ENCODE measurements at places on chromosomes 12 and 14. TPM values are rescaled to one million over a fixed set of nuclear protein-coding genes. Genes with fewer than 3 reads are reported as not detected.

Gene DEPDC4
- polyA plus RNA-seq, result 7.2 TPM

Gene TAS2R50
- polyA plus RNA-seq, result 0.18 TPM

Gene ETNK1
- 92.4 TPM for polyA plus RNA-seq

- DNase-seq, result no peak
These were observed 223.2 kb downstream of the FSCB start for GRCh38 chr14:44283836-44284235.

DNA sequence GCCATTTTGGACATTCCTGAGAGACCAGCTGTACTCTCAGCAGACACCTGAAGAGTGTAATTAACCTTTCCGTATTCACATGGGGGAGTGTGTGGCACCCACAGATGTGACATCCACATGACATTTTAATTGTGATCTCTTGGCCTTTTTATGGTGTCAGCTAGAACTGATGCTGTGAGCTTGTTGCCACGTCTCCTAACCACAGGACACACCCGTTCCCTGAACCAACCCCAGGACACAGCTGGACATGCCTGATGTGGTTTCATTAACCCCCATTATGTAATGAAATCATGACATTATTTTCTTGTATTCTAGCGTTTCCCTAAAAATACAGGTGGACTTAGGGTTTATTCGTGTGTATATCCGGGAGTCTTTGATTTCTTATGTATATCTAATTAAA lies 1036.1 kb downstream of the TMEM121 start:
- no peak for DNase-seq

DNA sequence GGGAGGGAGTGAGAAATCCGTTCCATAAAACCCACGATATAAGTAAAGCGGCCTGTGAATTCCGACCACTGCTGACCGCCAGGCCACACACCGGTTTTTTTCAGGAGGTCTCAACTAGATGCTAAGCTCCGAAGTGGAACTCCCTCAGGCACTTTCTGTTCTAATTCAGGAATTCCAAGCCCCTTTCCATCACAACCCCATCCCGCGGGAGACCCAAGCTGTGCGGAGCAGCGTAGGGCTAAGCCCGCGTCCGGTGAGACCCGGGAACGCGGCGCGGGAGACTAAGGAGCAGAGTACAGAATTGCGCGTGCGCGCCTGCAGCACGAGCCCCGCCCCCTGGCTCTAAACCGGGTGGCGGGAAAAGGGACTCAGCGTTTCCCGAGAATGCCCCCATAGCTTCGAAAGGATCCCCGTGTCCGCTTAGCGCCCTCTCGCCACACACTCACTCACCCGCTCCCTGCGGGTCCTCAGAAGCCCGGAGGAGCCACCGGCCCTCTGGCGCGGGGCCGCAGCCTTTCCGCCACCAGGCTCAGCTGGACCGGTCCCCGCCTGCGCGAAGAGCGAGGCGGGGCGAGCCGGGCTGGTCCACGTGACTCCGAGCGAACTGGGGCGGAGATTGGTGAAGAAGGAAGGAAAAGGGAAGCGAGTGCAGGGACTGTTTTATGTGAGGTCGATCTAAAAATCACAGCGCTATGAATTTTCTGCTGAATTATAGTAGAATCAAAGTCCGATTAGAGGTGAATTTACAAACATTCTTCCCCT lies at the start of gene TIMELESS:
Gene TIMELESS (minus strand): TSS at position 567 of the 762 bp plus-strand sequence. CDS start 15,256 bp downstream, outside the sequence.
- peak; percentile 90 for DNase-seq

DNA sequence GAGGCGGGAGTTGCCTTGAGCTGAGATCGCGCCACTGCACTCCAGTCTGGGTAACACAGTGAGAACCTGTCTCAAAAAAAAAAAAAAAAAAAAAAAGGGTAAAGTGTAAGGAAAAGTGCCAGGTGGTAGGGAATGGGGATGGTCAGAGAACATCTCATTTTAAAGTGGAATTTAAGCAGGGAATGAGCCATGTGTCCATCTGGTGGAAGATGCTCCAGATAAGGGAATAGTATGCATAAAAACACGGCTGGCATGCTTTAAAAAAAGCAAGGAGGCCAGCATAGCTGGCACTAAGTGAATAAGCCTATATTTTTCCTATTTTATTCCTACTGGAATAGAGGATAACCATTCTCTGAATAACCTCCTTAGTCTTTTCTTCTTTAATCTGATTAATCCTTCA lies 33.7 kb downstream of the FAM186A start:
- DNase-seq, result no peak

- no peak for DNase-seq
These were observed 134.1 kb downstream of the GPHN start for GRCh38 chr14:66641861-66642635.

Measured in left kidney (tissue), 8 donors.